ENCODE measurements at places on chromosomes 5 and 9.

DNA sequence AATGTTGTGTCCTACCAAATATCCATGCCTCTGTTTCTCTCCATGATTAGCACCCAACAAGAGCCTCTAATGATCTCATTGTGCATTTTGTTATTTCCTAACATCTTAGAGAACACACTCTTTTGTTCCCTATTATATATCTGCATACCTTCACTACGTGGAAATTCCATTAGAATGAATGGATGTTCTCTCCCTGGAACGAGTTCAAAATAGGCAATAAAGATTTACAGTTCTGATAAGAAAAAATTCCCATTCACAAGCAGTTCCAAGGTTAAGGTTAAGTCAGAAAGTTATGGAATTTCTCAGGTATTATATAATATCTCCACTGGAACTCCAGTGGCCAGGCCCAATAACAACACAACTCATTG is 83.7 kb downstream of the TRPM6 start:
- DNase-seq, result no peak

GRCh38 chr5:151492729-151493128 is 45.3 kb downstream of the SLC36A1 start:
- no peak for DNase-seq

DNA sequence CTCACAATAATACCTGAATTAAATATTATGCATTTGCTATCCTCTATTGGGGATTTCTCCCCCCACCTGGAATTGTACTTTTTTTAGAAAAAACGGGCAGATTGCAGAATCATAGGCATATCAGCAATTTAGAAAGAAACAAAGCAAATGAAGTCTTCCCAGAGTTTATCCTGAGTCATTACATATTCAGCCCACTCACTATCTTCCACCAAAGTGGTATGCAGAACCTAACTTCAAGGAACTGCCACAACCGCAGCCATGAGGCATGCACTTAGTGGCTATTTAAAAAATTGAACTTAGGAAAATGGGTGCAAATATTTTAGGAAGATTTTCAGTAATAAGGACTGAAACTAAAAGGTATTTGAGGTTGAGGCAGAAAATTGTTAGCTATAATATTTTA is 48.6 kb downstream of the UBAP1 start:
- DNase-seq, result no peak

DNA sequence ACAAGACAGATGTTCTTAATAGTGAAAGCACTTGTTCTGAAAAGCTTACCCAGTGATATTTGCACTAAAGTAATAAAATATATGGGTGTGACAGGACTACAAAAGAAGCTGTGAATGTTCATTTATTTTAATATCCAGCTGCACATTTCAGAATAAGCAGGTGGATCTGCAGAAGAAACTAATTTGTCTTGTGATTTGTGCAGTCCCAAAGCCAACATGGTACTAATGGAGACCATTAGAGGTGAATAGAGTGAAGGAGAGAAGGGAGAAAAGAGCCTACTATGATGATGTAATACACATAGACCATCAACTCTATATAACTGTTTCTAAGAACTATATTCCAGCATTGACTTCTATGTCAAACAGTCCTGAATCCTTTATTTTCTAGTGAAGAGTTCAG is 362.8 kb downstream of the ISL1 start:
- DNase-seq, result peak; percentile 17

- DNase-seq, result no peak
These were observed 54.1 kb downstream of the FER start for GRCh38 chr5:108801776-108802175.

DNA sequence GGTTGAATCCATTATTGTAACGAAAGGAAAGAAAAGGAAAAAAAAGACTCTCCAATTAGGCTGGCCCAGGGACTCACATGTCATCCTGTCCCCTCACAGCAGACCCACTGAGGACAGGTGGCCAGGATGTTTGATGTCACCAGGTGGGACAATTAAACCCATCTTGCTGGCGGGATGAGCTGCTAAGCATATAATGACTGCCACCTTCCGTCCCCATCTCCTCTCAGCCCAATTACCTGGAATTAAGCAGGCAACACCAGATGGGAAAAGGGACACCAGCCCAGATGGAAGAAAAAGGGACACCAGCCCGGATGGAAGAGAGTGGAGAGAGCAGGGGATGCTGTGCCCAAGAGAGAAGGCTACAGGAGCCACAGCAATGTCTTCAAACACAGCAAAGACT is 116.6 kb upstream of the SARDH start:
- DNase-seq, result no peak

DNA sequence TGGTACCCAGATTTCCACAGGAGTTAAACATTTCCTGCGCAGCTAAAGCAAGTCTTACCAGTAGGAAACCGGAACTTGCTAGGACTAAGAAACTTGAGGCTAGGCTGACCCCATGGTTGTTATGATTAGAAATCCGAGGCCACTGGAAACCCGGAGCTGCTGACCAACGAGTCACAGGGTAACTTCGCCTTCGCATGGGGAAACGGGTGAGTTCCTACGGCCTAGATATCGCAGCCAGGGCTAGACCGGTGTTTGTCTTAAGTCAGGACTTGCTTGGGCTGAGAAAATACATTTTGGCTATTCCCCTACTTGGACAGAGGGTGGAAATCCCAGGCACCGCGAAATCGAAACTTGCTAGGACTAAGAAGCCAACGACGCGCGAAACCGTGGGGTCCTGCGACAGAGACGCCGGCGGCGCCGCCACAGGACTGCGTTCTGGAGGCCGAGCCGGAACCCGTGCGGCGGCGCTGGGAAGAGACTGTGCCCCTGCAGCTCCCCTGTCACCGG is 1.6 kb upstream of the ANXA2R start:
- DNase-seq, result peak; percentile 78

DNA sequence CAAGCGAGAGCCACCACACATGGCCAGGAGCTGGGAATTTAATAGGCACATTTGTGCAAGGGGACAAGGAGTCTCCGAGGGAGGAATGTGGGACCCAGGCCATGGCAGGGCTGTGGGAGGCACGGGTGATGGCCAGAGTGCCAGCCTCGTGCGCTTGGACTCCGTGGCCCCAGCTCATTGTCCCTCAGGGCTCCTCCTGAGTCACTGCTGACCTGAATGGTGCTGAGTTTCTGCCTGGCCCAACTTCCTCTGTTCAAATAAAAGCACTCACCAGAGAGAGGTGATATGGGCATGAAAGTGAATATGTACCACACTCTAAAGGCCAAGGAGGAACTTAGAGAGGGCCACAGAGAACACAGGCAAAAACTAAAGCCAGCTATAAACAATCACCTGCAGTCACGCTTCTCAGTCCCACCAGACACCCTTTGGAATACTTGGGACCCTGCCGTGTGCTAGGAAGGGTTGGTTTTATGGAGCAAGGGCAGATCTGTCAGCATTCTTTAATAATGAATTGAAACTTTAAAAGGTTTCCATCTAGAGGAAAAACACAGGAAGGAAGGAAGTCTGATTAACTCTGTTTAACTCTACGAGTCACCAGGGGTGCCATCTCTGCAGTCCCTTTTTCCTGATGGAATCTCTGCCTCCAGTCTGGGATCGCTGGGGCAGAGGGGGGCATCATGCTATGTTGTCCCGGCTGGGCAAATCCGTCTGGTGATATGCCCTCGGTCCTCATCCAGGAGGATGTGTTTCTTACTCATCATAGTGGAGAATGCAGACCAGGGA is 25.1 kb upstream of the UBE2QL1 start:
- no peak for DNase-seq

DNA sequence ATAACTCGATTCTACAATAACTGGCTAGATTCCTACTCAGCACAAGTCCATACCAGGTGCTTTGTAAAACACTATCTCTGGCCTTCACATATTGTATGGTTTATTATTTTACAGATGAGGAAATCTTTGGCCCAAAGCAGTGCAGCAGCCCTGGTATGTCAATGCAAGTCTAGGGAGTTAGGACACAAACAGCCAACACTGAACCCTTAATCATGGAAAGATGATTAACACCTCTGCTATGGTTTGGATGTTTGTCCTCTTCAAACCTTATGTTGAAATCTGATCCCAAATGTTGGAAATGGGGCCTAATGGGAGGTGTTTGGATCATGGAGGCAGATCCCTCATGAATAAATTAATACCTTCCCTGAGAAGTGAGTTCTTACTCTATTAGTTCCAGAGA is 76.6 kb downstream of the MAPKAP1 start:
- DNase-seq, result no peak

- no peak for DNase-seq
These were observed 78.3 kb downstream of the COL27A1 start for GRCh38 chr9:114233491-114234185.

- no peak for DNase-seq
These were observed 2.9 kb downstream of the TLN1 start for GRCh38 chr9:35729101-35729500.

DNA sequence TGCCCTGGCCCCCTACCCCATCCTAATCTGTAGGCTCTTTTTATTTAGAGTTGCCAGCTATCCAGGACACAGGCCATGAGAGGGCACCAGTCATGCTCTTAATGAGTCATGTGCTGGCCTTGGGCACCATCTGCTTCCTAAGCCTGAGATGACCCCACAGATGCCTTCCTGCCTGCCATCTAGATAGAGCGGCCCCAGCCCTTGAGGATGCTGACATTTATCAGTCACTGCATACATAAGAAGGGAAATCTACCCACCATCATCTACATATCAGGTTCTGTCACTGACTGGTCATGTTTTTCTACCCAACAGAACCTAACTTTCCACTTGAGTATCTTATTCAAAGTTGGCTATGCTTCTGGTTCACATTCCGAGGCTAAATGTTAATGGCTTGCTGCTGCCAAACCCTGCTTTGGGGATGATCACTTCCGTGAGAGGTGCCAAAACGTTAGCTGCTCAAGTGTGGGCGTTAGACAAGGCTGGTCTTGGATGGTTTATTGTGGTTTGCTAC is 49.9 kb upstream of the TTC23L start:
- DNase-seq, result no peak

- no peak for DNase-seq
These were observed 58.2 kb upstream of the GGTA1 start for GRCh38 chr9:121557581-121558447.

GRCh38 chr9:132391449-132391848 is 15.2 kb downstream of the TTF1 start:
- DNase-seq, result no peak

DNA sequence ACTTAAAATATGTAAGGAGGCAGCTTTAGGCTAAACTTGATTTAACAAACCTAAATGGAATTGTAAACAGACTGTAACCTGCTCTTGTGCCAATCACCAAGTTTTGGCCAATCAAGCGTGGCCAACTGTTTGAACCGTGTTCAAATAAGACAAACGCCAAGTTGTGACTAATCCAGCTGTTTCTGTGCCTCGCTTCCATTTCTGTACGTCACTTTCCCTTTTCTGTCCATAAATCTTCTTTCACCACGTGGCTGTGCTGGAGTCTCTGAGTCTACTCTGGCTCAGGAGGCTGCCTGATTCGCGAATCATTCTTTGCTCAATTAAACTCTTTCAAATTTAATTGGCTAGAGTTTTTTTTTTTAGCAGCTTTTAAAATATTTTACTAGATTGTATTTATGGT is 71.3 kb downstream of the LIX1 start:
- no peak for DNase-seq

DNA sequence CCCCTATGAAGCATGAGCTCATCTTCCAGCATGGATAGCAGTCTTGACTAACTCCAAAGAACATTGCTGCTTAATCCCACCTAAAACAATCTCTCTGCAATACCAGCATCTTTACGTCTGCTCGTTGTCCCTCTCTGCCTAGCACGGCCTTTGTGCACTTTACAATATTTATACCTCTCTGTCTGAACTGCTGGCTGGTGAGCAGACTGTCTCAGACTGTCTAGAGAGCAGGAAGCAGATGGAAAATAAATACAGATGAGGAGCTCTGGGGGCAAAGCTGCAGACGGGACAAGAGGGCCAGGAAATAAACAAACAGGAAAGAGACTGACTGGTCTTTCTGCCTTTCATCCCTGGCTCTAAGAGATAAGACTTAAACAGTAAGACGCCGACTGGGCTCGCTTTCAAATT is 224.8 kb downstream of the ENC1 start:
- DNase-seq, result no peak

DNA sequence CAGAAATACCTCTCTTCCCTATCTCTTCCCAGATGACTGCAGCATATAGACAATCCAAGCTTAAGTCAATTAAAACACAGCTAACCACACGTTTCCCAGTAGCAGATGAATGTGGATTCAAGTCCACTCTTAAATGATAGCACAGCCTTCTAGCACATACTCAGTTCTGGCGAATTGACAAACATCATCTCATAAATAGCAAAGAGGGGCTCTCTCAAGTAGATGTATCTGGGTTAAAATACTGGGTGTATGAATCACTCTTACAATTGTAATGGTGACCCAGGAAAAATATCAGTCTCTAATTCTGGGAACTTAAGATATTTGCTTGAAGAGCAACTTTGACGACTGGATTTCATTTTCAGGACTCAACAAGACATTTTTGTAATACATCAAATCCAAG is 67.0 kb upstream of the HAPLN1 start:
- DNase-seq, result no peak

GRCh38 chr5:171143926-171144325 is 165.1 kb upstream of the TLX3 start:
- DNase-seq, result no peak

DNA sequence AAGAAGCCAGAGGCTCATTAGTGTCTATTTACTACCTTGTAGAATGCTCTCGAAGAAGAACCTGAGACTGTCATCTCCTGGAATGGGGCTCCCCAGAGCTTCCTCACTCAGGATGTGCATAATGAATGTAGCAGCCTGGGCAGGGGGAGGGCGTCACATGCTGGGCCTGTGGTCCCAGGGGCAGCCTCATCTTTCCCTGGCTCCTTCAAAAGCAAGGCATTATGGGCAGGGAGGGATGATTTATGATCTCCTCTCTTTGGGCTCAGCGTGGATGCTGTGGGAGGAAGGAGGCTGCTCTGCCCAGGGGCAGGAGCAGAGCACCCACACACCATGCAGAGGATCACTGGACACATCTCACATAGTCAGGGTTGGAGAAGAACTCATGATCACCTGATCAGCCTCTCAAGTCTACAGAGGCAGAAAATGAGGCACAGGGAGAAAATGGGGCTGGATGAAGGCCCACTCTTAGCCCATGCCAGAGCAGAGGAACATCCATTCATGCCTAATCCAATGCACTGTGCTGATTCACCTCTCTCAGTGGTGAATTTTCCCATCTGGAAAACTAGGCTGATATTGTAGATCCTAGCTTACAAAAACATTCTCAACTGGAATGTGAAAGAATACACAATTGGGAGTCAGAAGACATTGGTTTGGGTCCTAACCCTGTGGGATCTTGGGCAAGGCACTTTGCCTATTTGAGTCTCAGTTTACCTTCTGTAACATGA is 173.7 kb downstream of the CARTPT start:
- DNase-seq, result no peak

DNA sequence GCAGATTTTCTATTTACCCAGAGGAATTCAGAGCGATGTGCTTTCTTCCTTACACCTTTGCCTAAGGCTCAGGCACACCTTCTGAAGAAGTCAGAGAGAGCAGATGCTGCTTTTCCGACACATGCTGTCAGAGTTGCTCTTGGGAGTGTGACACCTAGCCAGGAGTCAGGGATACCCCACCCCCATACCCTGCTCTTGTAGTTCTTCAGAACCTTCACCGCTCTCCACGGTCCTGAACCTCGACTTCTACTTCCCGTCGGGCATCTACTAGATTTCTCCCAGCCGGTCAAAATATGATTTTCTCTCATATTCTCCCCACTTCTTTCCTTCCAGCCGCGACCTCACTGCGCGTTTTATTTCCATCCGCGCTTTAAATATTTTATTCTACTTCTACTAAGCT is 1.7 kb downstream of the GRIN3A start:
- no peak for DNase-seq

Data from NCI-H1105 treated with DMSO at 0.1 percent for 48 hours (cell line).